ENCODE measurements at places on chromosomes 7 and 10. TPM values are rescaled to one million over a fixed set of nuclear protein-coding genes. Genes with fewer than 3 reads are reported as not detected.
A peak's percentile ranks its signal among the peaks of the same experiment; 100 is the strongest.

- DNase-seq: peak; percentile 85
Measured at GRCh38 chr7:137656227-137656849, 190.4 kb downstream of the DGKI start.

- DNase-seq: no peak
Measured at GRCh38 chr10:5556576-5556975, 31.8 kb downstream of the CALML3 start.

DNA sequence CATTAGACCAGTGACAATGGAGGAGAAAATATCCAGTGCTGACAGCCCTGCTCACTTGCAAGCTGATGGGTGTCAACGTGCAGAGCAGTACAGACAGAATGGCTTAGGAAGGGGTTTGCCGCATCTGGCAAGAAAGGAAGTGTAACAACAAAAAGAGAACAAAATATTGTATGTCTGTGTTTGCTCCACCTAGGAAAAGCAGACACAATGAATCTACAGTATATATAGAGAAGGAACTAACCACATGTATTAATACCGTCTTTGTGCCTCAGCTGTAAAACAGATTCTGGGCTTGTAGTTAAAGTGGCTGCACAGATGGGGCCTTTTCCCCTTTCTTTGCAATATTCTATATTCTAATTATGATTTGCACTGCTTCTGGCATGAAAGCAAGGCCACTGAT is 281.1 kb upstream of the MEOX2 start:
- DNase-seq: no peak

- DNase-seq: no peak
Measured at GRCh38 chr7:132386201-132386681, 190.0 kb downstream of the PLXNA4 start.

DNA sequence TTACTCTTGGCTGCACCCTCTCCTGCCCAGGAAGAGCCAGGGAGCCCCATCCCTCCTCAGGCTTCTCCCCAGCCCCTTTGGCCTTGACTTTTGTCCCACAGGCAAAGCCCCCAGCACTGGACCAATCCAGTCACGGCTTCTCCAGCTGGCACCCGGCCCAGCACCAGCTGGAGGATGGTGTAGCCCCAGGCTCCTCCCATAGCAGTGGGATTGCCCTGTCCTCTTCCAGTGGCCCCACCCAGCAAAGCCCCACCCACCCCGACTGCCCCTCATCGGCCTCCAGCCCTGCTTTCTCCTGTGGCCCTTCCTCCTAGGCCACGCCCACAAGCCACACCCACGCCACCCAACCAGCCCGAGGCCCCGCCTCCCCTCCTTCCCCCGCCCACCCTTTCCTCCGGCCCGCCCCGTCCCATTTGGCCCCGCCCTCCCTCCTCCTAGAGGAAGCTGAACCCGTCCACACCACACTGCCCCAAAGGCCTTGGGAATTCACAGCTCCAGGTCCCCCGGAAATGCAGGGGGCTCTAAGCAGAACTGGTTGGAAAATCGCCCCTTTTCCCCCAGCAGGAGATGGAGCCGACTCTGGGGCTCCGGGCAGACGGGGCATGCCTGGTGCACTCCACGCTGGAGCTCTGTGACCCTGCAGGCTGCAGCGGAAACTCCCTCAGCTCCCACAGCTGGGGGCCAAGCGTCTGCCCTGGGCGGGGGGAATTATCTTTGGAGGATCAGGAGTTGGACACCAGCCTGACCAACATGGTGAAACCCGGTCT is 25.2 kb downstream of the GET4 start:
- DNase-seq: peak; percentile 70

DNA sequence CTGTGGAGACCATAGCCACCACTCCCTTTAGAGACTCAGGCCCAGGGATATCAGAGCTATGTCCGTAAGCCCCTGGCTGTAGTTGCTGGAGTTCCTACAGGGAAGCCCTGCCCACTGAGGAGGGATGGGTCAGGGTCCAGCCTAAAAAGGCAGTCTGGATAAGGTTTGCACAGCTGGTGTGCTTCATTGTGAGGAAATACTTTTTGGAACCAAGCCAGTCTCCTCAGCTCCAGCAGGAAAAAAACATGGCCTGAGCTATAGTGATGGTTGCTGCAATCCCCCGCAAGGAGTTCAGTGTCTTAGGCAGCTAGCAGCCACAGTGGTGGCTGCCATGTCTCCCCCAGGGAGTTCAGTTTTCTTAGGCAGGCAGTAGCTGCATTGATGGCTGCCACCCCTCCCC is 52.6 kb upstream of the CYP2C8 start:
- DNase-seq: no peak

GRCh38 chr7:22640269-22640668 is 86.7 kb upstream of the IL6 start:
- DNase-seq: no peak

- no peak for DNase-seq
Measured at GRCh38 chr10:78301891-78302738, 268.5 kb downstream of the RPS24 start.

DNA sequence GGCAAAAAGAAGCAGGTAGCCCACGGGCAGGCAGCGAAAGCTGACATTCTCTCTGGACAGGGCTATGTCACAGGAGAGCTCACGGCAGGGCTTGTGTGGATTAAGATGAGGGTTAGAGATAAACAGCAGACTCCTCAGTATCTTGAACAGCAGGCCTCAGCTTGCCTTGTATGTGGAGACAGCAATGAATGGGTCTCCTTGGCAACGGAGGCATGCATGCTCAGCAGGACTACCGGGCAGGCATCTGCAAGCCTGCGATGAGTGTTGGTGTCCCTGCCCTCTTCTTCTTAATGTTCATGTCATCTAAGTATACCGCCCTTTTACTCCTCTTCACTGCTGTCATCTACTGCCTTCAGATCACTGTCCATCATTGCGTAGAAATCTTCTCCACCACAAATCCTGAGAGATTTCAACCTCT is 81.9 kb upstream of the C1GALT1 start:
- no peak for DNase-seq

GRCh38 chr7:137328373-137329120 is 15.0 kb downstream of the PTN start:
- no peak for DNase-seq

DNA sequence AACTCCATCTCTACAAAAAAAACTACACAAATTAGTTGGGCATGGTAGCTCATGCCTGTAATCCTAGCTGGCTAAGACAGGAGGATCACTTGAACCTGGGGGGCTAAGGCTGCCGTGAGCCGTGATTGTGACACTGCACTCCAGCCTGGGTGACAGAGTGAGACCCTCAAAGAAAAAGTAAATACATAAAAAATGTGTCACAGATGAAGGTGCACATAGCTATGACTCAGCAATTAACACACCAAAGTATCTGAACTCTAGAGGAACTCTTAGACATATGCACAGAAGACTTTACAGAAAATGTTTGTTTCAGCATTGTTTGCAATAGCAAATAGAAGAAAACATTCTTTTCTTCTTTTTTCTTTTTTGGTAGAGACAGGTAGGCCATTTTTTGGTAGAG is 8.3 kb downstream of the C10orf62 start:
- no peak for DNase-seq

- DNase-seq: no peak
Measured at GRCh38 chr10:33935350-33935749, 600.9 kb upstream of the NRP1 start.

DNA sequence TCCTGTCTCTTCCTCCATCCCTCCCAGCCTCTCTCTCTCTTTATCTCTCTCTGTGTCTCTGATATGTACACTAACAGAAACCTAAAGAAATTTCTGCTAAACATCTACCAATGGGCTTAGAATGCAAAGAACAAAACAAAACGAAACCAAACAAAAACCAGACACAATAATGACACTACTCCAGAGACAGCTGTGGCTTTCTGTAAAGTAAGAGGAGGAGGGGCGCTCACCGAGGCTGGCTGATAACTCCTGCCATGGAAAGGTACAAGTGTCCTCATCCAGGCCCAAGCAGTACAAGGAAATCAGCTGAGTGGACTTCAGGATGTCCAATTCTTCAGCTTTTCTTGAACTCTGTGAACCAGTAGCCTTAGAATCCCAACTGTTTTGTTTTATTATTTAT is 70.4 kb upstream of the FZD8 start:
- no peak for DNase-seq

DNA sequence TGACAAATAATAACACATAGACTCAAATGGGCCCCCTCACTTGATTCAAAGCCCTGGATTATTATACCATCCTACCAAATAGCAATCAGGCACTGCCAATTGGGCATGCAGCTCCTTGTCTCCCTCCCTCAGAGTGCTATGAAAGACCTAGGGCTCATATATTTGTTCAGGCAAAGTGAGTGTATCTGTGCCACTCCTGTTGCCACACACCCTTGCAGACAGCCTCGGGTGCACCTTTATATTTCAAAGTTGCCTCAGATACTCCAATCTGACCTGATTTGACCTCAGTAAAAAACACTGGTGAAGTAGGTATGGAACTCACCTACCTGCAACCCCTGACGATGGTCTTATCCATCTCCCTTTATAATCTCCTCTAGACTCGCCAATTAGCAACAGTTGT is 3.0 kb upstream of the NAMPT start:
- no peak for DNase-seq

The ZP3 gene
- total RNA-seq: not detected

The PHTF2 gene
- 23.0 TPM for total RNA-seq

The TACC2 gene
- 52.6 TPM for total RNA-seq

The PON2 gene
- 92.3 TPM for total RNA-seq

The USP6NL gene
- 38.2 TPM for total RNA-seq

The MUC12 gene
- 7.8 TPM for total RNA-seq

Data from neural crest cell (in vitro differentiated cells).